ENCODE measurements at places on chromosomes 6 and 20. TPM values are rescaled to one million over a fixed set of nuclear protein-coding genes. Genes with fewer than 3 reads are reported as not detected.
A peak's percentile ranks its signal among the peaks of the same experiment; 100 is the strongest.

- no peak overlapping the region for H3K4me3 ChIP-seq
- no peaks in the 10 kb centered on the region for H3K27me3 ChIP-seq
- no peak for DNase-seq
- no peak overlapping the region for H3K27ac ChIP-seq
- no peaks in the 10 kb centered on the region for H3K36me3 ChIP-seq
Observed at GRCh38 chr6:20319520-20320357, 81.9 kb upstream of the E2F3 start.

GRCh38 chr6:96150431-96150830 lies 134.7 kb downstream of the FUT9 start:
- H3K27me3 ChIP-seq: no peaks in the 10 kb centered on the region
- no peak overlapping the region for H3K4me3 ChIP-seq
- no peaks in the 10 kb centered on the region for H3K4me1 ChIP-seq
- no peak for DNase-seq
- no peak overlapping the region for H3K27ac ChIP-seq

DNA sequence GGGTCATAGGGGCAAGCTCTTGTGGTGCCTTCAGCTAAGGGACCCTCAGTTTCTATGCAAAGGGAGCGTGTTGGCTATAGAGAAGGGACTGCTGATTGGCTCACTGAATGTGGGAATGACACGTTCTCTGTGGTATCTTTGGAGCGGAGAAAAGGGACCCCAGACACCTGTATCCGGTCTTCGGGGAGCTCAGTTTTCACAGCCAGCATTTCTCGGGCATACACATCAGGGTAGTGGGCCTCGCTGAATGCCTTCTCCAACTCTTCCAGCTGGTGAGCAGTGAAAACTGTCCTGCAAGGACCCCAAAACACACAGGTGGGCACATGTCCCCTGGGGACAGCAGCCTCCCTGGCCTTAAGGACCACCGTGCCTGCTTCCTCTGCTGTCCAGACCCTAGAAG lies 3.3 kb downstream of the VSX1 start:
- H3K4me3 ChIP-seq: no peak overlapping the region
- no peak for DNase-seq
- peaks cover 30% of the 10 kb centered on the region for H3K4me1 ChIP-seq
- H3K27me3 ChIP-seq: peaks cover 32% of the 10 kb centered on the region
- no peaks in the 10 kb centered on the region for H3K36me3 ChIP-seq
- H3K27ac ChIP-seq: no peak overlapping the region

PRRT1 gene
- 0.48 TPM for total RNA-seq

PSORS1C2 gene
- total RNA-seq: not detected

- H3K36me3 ChIP-seq: no peaks in the 10 kb centered on the region
- peak overlapping the region; percentile 39 for H3K4me3 ChIP-seq
- peak; percentile 38 for DNase-seq
Observed at GRCh38 chr6:90413867-90414266, 117.2 kb upstream of the BACH2 start.

DNA sequence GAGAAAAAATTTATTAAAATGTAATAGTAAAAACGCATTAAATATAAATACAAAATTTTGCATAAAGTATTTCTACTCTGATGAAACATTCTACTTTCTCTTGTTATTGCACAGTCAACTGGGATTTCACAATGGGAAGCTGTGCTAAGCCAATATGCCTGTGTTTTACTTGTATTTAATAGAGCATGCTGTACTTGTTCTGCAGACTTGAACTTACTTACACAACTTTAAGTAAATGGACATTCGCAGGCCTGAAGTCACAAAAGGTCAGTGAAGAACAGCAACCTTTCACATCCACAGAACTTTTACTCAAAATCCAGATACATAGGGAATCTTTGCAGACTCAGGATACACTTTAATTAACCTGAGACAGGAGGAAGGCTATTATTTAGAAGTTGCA lies 409.5 kb downstream of the BTBD3 start:
- no peak for DNase-seq
- H3K36me3 ChIP-seq: no peaks in the 10 kb centered on the region
- H3K27ac ChIP-seq: no peak overlapping the region
- no peaks in the 10 kb centered on the region for H3K27me3 ChIP-seq
